Activated CD4-positive, alpha-beta T cell treated with anti-CD3 and anti-CD28 coated beads, Interleukin-2, amount 50 U/mL, for 48 hours (primary cell): ENCODE measurements at places on chromosomes 6 and 20.

- no peak for DNase-seq
Observed at GRCh38 chr6:32833664-32834063, 4.9 kb downstream of the TAP2 start.

- no peak for DNase-seq
Observed at GRCh38 chr6:63919556-63920110, 284.0 kb downstream of the PHF3 start.

DNA sequence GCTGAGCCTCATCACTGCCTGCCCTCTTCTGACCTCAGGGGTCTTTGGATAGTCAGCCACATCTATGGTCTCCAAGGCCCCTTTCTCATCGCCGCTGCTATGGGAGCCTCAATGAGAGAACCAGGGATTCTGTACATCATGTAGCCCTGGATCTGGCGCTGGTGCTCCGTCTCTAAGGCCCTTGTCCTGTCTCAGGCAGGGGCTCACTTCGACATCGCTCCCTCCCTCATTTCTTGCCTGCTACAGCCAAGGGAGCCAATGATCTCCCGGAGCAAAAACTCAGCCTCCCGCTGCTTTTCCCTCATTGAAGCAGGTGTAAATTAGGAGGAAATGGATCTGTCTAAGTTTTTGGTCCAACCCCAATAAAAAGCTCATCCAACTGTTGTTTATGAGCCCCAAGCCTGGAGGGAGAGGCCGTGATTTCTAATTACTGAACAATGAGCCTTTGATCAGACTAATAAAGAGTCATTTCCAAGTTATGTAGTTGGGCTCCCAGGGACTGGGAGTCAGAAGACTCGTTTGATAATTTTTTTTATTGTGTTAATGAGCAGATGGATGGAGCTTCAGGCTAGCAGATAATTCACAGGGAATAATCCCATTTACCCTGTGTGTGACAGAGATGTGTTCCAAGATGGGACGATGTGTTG is 30.9 kb downstream of the LBP start:
- DNase-seq, result no peak

- DNase-seq, result no peak
Observed at GRCh38 chr20:31709939-31710338, 12.7 kb downstream of the BCL2L1 start.
